Naive B cell (primary cell): ENCODE measurements at places on chromosomes 7 and 10. TPM values are rescaled to one million over a fixed set of nuclear protein-coding genes. Genes with fewer than 3 reads are reported as not detected.

- H3K27ac ChIP-seq: no peak overlapping the region
- H3K4me1 ChIP-seq: no peaks in the 10 kb centered on the region
- peaks cover 5% of the 10 kb centered on the region for H3K27me3 ChIP-seq
- DNase-seq: no peak
- H3K36me3 ChIP-seq: no peaks in the 10 kb centered on the region
Measured at GRCh38 chr7:21651697-21652096, 108.9 kb downstream of the DNAH11 start.

DNA sequence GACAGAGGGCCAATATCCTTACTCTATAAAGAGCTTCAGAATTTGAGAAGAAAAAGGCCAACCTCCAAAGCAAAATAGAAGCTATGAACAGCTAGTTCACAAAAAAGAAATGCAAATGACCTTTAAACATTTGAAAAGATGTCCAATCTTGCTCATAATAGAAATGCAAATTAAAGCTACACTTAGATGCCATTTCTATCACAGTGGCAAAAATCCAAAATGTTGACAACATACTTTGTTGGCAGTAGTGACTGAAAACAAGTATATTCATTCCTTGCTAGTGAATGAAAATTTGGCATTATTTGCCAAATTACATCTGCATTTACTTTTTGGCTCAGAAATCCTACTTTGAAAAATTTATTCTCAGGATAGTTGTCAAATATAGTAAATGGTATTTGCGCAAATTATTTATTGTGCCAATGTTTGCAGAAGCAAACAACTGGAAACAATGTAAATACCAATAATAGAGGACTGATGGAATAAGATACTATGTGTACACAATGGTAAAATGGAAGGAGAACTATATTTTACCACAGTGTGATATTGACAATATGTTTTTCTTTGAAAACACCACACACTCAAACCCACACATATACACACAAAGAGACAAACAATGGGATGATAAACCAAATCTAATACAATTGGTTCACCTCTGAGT lies 9.4 kb downstream of the TMEM106B start:
- no peaks in the 10 kb centered on the region for H3K27me3 ChIP-seq
- H3K36me3 ChIP-seq: peaks cover 41% of the 10 kb centered on the region
- peaks cover 22% of the 10 kb centered on the region for H3K4me1 ChIP-seq
- H3K27ac ChIP-seq: no peak overlapping the region
- no peak for DNase-seq
- no peak overlapping the region for H3K4me3 ChIP-seq

DNA sequence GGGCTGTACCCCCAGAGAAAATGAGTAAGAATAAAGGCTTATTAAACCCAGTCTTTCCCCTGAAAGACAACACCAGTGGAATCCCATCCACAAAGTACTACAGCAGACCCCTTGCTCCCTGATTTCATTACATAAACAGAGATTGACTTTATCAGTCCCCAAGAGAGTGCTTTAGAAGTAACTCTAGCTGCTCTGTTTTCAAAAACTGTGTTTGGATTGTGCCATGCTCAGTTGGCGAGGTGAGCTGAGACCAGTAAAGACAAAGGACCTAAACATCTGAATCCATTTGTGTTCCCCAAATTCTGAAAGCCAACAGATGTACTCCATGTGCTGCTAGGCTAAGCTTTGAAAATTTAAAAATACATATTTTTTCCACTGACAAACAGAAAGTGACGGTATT lies 127.0 kb downstream of the ATE1 start:
- H3K4me1 ChIP-seq: no peaks in the 10 kb centered on the region
- no peaks in the 10 kb centered on the region for H3K27me3 ChIP-seq
- no peak overlapping the region for H3K27ac ChIP-seq
- H3K4me3 ChIP-seq: no peak overlapping the region

Gene OR2A1
- not detected for polyA plus RNA-seq
